ENCODE measurements at places on chromosomes 1 and 21. TPM values are rescaled to one million over a fixed set of nuclear protein-coding genes. Genes with fewer than 3 reads are reported as not detected.

DNA sequence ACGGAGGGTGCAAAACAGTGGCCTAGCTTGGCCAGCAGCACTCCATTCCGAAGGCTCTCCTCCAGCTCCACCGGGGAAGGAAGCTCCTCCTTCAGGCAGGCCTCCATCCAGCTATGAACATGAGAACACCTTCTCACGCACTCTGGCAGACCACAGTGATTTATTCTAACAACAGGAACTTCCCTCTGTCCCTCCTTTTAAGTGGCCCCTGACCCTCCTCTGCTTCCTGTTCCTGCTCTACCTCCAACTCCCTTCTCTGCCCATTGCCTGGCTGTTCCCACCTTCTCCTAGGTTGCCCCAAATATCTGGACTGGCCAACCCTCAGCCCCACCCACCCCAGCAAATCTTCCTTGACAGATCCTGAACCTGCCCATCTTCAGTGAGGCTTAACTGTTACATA is 5.9 kb downstream of the IQGAP3 start:
- no peak for DNase-seq

DNA sequence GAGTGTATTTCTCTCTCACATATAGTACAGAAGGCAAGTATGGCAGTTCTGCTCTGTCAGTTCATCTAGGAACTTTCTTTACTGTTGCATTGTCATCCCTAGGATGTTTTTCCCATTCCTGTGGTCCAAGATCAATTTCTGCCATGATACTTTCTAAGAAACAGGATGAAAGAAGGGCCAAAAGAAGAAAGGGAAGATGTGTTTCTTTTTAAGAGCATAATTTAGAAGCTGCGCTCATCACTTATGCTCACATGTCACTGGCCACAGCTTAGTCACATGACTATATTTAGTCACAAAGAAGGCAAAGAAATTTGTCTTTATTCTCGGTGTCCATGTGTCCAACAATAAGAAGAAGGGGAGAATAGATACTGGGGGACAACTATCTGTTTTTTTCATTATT is 7.0 kb upstream of the MAST2 start:
- no peak for DNase-seq

- DNase-seq: no peak
Observed at GRCh38 chr1:54819195-54819536, 18.0 kb upstream of the TTC22 start.

GRCh38 chr21:24514081-24514733 is 1093.1 kb downstream of the MRPL39 start:
- DNase-seq: no peak

The BARHL2 gene
- not detected for total RNA-seq

- no peak for DNase-seq
Observed at GRCh38 chr1:244545511-244545910, 84.4 kb downstream of the CATSPERE start.

DNA sequence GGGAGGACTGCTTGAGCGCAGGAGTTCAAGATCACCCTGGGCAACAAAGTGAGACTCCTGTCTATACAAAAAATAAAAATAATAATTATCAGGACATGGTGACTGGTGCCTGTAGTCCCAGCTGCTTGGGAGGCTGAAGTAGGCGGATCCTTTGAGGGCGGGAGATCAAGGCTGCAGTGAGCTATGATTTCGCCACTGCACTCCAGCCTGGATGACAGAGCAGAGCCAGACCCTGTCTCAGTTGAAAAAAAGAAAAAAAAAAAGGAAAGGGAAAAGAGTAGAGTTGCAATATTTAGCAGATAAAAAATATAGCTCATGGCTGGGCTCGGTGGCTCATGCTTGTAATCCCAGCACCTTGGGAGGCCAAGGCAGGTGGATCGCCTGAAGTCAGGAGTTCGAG is 3.3 kb upstream of the S1PR1 start:
- DNase-seq: no peak

DNA sequence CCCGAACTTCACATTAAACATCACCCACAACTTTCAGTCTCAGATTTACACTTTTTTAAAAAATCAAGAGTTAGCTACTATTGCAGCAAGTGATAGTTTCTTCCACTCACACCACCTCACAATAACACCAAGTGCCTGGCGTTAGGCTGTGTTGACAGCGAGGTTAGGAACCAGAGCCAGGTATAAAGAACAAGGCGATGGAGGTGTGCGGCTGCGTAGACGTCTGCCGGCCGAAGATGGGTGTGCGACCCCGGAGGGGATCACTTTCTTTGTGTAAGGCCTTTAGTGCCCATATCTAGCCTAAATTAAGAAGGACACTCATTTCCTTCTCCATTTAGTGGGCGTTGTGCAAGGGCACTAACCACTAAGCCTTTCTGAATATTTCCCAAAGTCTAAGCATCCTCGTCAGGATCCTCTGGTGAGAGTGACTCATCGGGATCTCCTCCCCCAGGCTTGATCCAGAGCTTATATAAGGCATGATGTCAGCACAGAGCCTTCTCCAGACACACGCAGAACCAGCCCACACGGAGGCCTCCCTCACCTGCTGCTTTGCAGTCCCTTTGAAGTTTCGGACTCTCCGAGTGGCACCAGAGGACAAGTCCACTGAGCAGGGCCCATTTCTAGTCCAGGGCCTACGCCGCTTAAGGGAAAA is 11.8 kb downstream of the NHLH2 start:
- no peak for DNase-seq

The NDUFS2 gene
- total RNA-seq: 57.9 TPM

GRCh38 chr1:115239426-115239825 is 98.6 kb downstream of the NGF start:
- DNase-seq: no peak

GRCh38 chr1:233245191-233245765 is 50.2 kb downstream of the PCNX2 start:
- DNase-seq: no peak

DNA sequence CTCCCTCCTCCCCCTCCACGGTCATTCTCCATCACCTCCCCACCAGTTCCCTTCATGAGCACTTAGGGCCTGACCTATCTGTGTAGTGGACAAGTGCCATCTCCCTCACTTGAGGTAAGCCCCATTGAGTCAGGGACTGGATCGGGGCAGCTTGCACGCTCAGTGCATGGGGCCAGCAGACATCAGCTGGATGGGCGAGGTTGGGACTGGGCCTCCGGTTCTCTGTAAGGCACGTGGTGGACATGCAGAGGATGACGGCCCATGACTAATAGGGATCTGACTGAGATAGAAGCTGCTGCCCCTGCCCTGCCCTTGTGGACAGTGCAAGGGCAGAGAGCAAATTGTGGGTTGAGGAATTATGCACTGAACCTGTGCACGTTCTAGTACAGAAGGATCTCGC is 120.4 kb upstream of the C1orf174 start:
- no peak for DNase-seq

DNA sequence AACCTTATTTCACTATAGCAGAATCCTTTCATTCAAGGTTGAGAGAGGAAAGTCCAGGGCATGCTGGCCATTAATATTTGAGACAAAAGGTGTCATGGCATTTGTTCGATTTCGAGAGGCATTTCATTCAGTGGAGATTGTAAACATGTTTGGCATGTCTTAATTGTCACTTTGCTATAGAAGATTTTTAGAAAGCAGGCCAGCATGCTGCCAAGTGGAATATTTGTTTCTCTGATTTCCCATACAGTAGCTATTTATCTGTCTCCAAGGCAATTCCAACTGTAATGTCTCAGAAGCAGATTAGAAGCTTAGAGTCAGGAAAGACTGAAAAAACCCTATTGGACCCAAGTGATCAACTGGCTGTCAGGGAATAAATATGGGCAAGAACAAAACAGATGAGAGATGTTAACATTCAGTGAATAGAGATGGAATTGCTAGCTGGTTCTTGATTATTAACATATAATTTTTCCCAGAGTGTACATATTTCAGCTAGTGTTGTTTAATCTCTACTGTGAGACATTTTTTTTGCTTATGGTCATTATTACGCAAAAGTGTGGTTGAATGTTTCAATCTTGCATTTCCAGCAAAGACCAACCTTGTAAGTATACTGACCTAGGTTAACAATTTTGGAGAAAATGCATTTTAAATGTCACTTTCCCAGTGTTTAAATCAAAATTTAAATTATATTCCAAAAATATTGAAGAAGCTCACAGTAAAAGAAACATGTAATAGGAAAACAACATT is 174.6 kb downstream of the KCNK2 start:
- DNase-seq: no peak

The KRTAP7-1 gene
- not detected for total RNA-seq

GRCh38 chr21:32565856-32566465 is 19.4 kb downstream of the TCP10L start:
- DNase-seq: no peak

The PRKAB2 gene
- 26.5 TPM for total RNA-seq

- no peak for DNase-seq
Observed at GRCh38 chr1:229420765-229421164, 13.1 kb downstream of the ACTA1 start.

GRCh38 chr1:222171005-222171404 is 376.9 kb downstream of the HHIPL2 start:
- no peak for DNase-seq

DNA sequence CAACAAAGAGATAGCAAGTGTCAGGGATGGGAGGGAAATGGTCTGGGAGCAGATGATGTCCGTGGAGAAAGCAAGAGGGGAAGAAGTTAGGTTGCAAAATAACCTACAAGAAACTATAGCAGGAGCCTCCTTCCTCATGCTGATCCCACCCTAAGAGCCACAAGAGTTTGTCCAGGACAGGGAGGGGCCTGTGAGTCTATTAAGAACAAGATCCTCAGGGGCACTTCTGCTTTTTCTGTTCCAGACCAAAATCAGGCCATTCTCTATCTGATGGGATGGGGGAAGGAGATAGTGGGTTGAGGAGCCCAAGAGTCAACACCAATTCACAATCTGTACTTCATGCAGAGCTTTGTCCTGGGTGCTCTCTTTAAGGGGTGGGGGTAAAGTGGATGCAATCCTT is 7.7 kb upstream of the ATP1A4 start:
- DNase-seq: no peak

The ACTL8 gene
- total RNA-seq: not detected

The RIMS3 gene
- 11.2 TPM for total RNA-seq

DNA sequence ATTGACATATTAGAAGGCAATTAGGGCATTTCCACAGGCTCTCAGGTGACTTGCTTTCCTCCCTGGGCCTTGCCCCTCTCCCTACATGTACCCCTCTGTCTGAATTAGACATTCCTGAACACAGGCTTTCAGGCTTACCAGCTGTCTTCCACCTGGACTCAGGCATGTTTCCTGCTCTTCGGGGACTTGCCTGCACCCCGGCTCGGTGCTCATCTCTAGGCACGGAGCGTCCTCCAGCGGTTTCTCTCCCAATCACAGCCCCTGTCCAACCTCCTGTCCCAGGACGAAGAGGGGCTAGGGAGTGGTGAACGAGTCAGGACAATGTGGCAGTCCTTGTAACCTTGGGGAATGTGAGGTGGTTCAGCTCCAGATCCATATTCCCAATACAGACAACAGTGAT is 4.2 kb downstream of the PROK1 start:
- peak; percentile 38 for DNase-seq

The PTPRU gene
- 16.5 TPM for total RNA-seq

DNA sequence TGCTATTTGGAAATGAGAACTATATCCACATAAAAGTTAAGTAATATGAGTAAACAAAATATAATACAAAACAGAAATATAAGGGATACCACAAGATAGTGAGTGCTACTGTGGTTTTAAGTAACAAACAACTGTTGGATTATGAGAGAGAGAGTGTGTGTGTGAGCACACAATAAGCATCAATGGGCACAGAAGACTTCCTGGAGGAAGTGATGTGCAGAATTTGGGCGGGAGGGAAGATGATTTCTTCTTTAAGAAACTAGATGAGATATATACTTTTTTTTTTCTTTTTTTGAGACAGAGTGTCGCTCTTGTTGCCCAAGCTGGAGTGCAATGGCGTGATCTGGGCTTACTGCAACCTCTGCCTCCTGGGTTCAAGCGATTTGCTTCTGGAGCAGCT is 7.9 kb upstream of the IER5 start:
- no peak for DNase-seq

DNA sequence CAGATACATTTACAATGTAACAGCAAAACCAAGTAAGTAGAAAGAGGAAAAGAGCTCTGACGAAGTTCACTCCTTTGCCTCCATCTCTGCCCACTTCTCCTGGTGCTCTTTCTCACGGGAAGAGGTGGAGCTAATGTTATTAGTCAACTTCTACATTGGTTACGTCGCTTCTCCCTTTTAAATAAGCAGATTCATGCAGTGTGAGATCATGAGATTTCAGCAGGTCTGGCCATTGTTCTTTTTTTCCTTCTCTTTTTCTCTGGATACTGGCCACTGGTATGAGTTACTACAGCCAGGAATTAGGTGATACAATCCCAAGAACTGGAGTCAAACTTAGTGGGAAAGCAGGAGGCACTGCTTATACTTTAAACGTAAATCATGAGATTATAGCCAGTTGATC is 207.1 kb downstream of the AKT3 start:
- DNase-seq: no peak

GRCh38 chr1:158147401-158147800 is 33.3 kb upstream of the CD1D start:
- no peak for DNase-seq

DNA sequence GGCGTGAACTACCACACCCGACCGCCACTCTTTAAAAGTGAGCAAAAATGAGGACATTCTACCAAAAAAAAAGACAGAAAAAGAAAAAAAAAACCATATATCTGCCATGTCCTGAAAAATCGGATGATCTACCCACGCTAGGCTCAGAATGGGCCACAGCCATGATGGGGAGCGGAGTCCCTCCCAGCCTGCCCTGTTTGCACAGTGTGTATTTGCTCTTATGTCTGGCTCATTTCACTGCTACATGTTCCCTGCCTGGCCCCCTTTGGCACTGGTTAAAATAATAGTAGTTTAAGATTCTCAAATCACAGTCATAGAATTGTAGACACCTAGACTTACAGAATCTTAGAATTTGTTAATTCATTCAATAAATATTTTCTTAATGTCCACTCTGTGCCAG is 121.9 kb downstream of the PTPRU start:
- DNase-seq: no peak

GRCh38 chr21:29403301-29403700 is 104.6 kb downstream of the BACH1 start:
- DNase-seq: no peak

GRCh38 chr1:111587509-111588174 is 31.9 kb upstream of the RAP1A start:
- DNase-seq: no peak

- peak; percentile 56 for DNase-seq
Observed at GRCh38 chr1:6131561-6131960, 48.6 kb downstream of the CHD5 start.

DNA sequence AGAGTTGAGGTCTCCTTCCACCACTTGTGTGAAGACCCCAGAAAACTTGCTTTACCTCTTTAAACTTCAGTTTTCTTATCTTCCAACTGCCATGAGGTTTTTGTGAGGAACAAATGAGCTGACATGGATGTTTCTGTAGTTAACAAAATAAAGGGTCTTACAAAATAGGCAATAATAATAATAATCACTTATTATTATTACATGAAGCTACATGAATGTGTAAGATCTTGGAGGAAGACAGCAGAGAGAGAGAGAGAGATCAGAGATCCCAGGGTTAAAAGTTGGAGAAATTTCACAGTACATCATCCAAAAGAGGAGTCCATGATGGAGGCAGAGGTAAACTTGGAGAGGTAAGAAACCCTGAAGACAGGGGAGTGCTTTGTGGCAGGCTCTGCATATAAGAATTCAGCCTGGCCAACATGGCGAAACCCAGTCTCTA is 10.7 kb downstream of the RCC1 start:
- no peak for DNase-seq

The SPRR2A gene
- not detected for total RNA-seq

All from posterior vena cava (tissue), 2 donors.